ENCODE measurements at places on chromosomes 2 and 18.

GRCh38 chr2:61807036-61807757, 46.7 kb downstream of the FAM161A start:
- DNase-seq: no peak

- no peak for DNase-seq
Measured at GRCh38 chr2:43278564-43279220, 52.3 kb upstream of the ZFP36L2 start.

GRCh38 chr2:235868224-235868623, 300.0 kb downstream of the GBX2 start:
- no peak for DNase-seq

GRCh38 chr2:56589194-56589593, 405.4 kb downstream of the CCDC85A start:
- DNase-seq: no peak

- DNase-seq: no peak
Measured at GRCh38 chr18:57052759-57053158, 94.1 kb upstream of the BOD1L2 start.

DNA sequence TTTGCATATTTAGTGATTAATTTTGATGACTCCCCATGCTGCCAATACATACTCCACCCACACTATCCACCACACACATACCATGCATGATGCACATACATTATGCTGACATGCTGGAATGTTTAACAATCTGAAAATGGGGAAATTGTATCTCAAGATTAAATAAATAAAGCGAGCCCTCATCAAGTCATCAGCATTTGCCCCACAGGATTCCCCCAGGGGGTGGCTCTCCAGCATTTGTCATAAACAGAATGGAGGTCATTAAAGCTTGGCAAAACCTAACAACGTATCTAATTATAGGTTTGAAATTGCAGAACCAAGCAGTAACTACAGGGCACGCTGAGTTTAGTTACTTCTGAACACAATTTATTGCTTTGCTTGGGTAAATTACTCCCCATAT, 141.2 kb upstream of the TACR1 start:
- no peak for DNase-seq

- DNase-seq: no peak
Measured at GRCh38 chr2:208189810-208190503, at the start of gene C2orf80. Gene C2orf80 (minus strand): TSS chr2:208190030. CDS start chr2:208186986, 3,044 bp downstream.

DNA sequence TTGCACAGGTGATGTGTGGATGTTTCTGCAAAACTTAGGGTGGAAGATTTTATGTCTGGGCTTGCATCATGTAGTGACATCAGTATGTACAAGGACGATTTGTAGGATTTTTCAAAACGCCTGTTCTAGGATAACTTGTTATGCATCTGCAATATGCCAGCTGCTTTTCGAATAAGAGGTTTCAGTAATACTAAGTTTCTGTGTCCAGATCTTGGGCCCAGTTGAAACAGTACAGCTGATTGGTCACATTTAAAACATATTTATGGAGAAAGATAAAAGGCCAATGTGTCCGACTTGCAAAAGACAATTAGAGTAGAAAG, 1.2 kb downstream of the PTPN4 start:
- DNase-seq: no peak

DNA sequence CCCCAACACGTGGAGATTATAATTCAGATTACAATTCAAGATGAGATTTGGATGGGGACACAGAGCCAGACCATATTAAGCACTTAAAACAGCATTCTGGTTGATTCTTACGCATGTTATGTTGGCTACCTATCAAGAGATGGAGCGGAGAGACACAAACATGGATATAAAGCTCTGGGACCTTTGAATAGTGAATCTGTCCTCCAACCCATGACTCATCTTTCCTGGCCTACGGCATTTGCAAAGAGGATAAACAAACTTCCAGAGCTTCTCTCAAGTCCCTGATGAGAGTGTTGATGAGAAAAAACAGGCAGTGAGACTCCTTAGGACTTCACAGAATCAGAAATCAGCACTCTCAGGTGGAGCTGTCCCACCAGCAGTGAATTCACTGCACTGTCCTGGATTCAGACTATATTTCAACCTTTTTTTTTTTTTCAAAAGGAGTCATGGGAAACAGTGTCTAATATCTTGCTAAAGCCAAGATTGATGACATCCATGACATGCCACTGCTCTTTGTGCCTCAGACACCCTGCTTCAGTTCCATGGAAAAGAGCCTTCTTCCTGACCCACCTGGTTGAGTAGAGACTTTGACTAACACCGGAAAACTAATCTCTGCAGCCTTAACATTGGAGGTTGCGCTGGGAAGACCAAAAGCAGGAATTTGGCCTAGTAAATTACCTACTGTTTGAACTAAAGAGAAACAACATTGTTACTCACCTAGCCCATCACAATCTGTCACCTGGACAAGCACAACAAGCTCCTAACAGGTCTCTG, 62.1 kb upstream of the NPAS2 start:
- DNase-seq: no peak

GRCh38 chr18:64094210-64094609, 54.7 kb downstream of the LINC00305 start:
- DNase-seq: no peak

GRCh38 chr2:30373881-30374302, 73.2 kb upstream of the LCLAT1 start:
- peak; percentile 5 for DNase-seq

- no peak for DNase-seq
Measured at GRCh38 chr2:98379311-98380202, 33.3 kb downstream of the CNGA3 start.

GRCh38 chr2:168884975-168885374, 5.3 kb downstream of the SPC25 start:
- no peak for DNase-seq

- DNase-seq: no peak
Measured at GRCh38 chr18:52130624-52131301, 209.2 kb upstream of the DCC start.

DNA sequence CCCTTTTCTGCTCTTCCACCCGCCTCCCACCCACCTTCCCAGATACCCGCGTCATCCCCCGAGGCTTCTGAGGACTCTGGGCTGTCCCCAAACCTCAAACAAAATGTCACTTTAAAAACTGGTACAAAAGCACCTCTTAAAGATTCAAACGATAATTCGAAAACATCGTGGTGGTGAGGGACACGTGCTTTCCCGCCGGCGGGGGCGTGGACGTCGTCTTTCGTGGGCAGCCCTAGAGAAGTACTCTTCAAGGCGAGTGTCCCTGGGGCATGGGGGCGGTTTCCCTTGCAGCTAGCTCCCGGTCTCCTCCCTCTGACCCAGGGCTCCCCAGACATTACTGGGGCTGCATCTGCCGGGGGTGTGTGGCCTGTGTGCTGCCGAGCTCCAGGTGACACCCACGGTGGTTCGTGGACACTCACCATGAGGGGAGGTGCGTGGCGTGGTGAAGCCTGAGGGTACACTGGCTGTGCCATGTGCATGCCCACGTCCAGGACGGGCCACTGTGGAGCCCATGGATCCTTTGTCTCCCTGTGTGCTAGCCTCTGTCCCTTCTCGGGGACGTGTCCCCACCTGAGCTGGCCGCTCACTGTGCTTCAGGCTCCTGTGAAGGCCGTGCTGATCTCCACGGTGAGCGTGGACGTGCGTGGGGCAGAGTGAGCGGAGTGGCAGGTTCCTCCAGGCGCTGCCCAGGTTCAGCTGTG, 117.8 kb downstream of the NFATC1 start:
- no peak for DNase-seq

DNA sequence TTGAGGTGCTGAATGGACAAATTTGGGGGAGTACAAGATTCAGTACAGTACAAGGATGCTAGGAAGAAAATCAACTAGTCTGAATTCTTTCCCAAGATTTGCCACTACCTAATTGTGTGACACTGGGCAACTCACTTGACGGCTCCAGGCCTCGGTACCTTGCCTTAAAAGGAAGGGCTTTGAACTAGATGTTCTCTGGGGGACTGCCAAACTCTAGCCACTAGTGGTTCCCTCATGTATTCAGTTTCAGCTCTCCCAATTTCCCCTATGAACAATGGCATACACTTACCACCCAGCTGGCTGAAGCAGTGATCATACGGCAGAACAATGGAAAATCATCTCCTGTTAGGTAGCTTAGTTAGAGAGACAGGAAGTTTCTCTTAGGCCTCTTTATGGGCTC, 73.4 kb downstream of the VWC2L start:
- no peak for DNase-seq

GRCh38 chr18:78713726-78714125, 265.9 kb upstream of the SALL3 start:
- no peak for DNase-seq

DNA sequence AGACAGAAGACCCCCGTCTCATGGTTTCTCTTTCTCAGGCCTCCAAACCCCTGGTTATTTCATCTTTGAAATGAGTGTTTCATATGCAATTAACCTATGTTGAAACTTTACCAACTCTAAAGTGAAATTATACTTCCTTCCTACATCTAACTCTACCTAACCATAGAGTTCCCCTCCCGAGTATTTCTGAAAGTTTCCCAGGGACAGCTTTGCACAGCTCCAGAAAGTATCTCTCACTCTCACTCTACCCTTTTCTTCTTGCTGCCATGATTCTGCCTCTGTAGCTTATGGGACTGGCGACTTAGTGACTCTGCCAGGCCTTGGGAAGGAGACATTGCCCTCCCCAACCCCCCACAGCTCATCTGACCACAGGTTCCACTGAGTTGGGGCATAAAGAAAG, 107.9 kb downstream of the B3GNT2 start:
- no peak for DNase-seq

- DNase-seq: no peak
Measured at GRCh38 chr2:127080226-127080937, 26.6 kb downstream of the BIN1 start.

All from GOT3 (cell line).